ENCODE measurements at places on chromosomes 11 and 22.
A peak's percentile ranks its signal among the peaks of the same experiment; 100 is the strongest.

GRCh38 chr11:92451063-92451462 is 226.4 kb downstream of the FAT3 start:
- DNase-seq: no peak

- no peak for DNase-seq
Measured at GRCh38 chr11:41954034-41954433, 494.6 kb upstream of the LRRC4C start.

DNA sequence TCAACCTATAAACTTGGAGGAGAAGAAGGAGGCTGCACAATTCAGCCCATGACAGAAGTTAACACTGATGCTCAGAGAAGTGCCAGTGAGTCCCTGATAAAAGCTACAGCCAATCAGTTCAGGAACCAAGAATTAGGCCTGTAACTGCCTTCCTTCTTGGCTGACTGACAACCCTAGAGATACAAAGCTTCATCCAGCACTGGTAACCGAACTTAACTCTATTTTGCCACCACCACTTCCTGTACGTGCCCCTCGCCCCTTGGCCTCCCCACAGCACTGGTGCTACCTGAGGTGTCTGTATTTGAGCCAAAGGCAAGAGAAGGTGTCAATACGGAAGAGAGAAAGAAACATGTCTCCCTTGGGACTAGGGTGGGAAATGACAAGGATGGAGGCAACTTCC is 40.1 kb upstream of the POU2AF1 start:
- DNase-seq: no peak

- no peak for DNase-seq
Measured at GRCh38 chr22:34849965-34850364, 216.0 kb upstream of the ISX start.

DNA sequence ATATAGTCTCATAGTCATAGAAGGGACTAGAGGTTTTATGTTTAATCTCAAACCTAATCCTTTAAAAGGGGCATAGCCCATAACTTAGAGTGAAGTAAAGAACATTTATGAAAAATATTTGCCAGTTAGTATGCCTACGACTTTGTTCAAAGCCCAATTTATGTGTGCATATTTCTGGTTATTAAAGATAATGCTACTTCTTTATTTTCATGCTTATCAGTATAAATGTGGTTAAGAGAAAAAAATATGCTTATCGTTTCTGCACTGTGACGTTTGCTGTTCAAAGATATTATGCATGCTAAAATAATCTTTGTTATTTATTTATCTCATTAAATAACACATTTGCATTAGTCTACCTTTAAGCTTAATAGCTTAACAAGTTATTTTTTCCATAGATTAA is 343.9 kb downstream of the DYNC2H1 start:
- no peak for DNase-seq

DNA sequence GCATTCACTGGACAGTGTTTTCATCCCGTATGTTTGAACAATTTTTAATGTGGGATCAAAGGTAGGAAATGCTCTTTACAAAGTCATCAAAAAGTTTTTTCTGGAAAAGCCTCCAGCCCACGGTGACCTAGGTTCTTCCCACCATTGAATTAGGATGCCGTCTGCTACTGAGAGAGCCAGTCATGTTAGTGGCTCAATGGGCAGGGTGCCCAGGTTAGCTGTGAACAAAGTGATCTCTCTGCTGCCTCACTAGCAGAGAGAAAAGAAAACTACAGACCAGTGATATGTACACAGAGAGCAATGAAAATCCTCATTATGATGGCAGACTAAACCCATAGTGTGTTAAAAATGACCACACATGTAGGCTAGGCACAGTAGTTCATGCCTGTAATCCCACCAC is 32.4 kb downstream of the KCNQ1 start:
- no peak for DNase-seq

DNA sequence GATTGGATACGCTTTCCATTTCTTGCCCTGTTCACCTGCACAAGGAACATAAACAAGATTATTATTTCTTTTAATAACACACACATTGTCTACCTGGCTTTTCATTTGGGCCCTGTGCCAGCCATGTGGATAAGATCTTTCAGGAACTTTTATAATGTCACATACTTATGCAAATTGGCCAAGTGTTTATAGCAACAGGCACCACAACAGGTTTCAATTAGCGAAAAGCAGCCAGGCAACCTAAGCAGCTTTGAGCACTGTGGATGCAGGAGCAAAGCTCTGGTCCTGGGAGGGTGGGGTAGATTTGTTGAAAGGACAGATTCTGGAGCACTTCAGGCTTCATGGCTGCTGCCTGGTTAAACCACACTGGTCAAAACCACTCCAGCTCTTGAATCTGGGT is 217.4 kb downstream of the BARX2 start:
- DNase-seq: no peak

DNA sequence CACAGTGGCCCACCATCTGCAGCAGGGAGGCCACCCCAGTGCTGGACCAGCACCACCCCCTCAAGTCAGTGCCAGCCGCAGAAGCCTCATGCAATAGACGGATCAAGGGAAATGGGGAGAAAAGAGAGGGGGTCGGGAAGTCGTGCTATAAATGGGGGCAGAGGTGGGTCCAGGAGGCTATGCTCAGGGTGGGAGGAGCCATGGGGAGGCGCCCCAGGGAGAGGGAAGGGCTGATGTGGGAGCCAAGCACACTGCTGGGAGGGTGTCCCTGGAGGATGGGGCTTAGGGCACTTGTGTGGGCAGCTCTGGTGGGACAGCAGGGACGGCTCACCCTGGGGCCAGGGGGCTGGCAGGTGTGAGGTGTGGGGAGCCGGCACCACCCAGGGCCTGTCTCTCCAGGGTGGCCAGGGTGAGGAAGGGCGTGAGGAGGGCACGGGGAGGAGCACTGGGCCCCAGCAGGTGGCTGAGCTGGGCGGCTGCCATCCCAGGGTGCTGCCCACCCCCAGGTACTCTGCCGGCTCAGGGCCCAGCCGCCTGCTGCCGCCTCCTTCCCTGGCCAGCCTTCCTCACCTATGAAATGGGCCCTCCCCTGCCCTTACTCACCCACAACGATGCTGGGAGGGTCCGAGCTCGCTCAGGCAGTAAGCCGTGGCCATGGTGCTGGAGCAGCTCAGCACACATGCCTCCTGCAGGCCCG is 18.0 kb downstream of the PHLDA2 start:
- no peak for DNase-seq

GRCh38 chr22:46036558-46037408 is 59.8 kb upstream of the WNT7B start:
- no peak for DNase-seq

DNA sequence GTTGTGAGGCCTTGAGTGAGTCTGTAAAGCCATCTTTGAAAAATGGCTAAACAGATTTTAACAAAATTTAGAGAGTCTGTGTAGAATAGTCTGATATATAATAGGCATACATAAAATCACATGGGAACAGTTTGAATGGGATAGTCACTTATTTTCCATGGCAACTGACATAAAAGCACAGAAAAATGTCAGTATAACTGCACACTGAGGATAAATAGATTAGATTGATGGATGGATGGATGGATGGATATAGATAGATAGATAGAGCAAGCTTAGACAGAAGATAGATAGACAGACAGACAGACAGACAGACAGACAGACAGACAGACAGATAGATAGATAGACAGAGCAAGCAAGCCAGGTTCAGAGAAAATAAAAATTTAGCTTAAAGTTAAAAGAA is 660.2 kb upstream of the API5 start:
- DNase-seq: no peak

DNA sequence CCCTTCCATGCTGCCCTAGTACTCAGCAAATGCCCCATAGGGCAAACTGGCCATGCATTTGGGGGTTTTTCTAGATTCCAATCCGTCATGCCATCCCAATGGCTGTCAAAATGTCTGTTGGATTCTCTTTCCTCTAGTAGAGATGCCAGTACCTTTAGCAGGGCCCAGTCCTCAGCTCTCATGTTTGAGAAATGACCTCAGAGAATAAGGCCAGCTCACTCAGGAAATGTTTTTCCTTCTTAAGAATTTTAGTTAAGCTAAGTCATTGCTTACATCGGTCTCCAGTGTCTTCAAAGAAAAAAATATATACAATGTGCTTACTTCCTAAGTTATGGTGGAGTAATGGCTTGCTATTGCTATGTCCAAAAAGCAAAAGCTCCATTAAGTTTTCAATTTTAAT is 14.1 kb upstream of the ALKBH3 start:
- DNase-seq: no peak

- no peak for DNase-seq
Measured at GRCh38 chr11:117874253-117874909, 2.1 kb downstream of the FXYD6 start.

GRCh38 chr22:46998331-46998730 is 235.9 kb downstream of the TBC1D22A start:
- no peak for DNase-seq

DNA sequence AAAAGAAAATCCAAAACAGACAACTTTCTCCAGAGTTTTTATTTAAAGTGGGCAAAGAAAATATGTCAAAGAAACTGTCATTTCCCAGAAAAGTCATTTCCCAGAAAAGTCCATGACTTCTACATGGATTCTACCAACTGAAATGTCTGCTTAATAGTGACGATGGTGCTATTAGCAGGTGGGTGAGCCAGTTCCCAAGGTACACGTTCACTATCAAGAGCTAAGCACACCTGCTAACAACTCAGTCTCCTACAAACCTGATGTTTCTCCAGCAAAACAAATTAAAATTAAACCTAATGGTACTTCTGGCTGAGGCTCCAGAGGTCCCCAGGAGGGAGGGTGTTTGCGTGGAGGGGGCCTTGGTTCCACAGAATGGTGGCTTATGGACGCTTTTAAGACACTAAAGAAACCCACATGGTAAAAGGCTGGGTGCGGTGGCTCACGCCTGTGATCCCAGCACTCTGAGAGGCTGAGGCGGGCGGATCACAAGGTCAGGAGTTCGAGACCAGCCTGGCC is 26.8 kb downstream of the POU2AF1 start:
- no peak for DNase-seq

DNA sequence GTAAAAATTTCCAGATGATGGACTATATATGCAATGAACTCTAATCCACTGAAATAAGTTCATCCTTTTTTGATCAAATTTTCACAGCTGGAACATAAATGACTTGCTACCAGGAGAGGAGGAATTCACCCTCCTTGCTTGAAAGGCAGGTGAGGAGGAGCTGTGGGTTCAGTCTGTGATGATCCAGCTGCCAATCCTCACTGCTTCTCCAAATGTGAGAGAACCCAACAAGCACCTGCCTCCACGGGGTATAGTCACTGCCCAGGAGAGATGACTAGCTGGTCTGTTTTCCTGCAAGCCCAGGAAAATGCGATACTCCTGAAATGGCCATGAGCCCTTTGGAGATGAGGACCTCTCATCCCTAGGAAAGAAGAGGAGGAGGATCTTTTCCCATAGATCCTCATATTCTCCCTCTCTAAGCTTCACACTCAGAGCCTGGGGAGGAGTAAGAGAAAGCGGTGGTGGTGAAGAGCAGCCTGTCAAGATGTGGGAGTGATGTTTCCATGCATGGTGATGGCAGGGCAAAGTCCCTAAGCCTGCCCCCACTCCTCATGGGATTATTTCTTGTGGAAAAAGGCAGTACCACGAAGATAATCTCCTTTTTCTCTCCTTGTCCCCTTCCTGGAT is 77.9 kb upstream of the USP47 start:
- no peak for DNase-seq

DNA sequence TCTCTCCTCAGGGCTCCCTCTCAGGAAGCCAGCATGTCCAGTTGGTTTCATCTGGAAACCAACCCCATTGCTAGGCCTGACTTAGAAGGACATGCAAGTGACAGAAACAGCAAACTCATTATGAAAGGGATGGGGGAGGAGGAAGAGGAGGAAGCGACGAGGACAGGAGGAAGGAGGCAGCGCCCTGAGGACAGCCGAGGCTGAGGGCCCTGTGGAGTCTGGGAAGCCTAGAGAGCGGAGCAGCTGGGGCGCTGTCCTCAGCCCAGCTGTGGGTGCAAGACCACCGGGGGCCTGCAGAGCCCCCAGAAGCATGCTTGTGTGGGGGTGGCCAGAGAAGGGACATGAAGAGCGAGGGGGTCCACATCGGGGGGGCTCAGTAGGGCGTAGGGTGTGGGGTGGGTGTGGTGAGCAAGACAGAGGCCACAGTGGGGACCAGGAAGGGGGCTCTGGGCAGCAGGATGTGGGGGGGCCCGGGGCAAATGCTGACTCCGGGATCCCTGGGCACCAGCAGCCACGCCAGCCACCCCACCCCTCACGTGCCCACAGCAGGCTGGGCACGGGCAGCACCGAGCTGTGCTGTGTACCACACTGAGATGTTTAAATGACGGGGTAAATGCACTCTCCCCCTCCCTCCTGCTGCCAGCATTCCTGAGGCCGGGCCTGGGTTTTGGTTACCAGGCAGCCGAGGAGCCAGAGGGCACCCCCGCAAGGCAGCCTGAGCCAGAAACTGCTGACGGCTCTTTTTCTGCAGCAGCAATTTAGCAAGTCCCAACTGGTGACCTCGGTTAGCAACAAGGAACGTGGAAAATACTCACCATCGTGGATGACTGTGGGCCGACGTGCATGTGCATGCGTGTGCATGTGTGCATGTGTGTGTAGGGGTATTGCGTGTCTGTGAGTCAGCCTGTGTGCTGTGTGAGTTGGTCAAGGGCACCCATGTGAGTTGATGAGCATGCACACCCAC is 82.7 kb upstream of the LINC01488 start:
- no peak for DNase-seq

GRCh38 chr11:93967258-93967657 is 53.9 kb upstream of the HEPHL1 start:
- DNase-seq: no peak

- DNase-seq: peak; percentile 92
Measured at GRCh38 chr11:62881579-62882430, 1.1 kb downstream of the SLC3A2 start.

DNA sequence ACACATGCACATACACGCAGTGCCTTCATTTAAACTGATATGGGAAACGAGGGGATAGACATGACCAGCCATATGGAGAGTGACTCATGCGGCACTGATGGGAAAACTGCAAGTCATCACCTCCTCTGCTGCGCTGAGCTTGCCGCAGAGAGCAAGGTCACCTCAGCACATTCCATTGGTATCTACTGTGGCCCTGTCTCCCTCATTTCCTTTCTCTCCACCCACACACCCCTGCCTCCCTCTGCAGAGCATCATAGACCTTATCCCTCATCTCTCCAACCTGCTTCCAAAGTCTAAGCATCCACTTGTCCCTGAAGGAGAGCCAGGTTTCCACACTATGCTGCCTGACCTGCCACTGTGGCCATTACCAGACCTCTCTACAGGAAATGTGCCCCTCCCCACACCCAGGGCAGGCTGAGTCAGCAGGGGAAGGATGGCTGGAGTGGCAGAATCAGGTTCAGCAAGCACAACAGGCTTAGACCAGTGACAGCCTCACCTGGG is 116.9 kb upstream of the SNX19 start:
- DNase-seq: no peak

GRCh38 chr11:134762248-134763029 is 350.4 kb upstream of the B3GAT1 start:
- DNase-seq: no peak

DNA sequence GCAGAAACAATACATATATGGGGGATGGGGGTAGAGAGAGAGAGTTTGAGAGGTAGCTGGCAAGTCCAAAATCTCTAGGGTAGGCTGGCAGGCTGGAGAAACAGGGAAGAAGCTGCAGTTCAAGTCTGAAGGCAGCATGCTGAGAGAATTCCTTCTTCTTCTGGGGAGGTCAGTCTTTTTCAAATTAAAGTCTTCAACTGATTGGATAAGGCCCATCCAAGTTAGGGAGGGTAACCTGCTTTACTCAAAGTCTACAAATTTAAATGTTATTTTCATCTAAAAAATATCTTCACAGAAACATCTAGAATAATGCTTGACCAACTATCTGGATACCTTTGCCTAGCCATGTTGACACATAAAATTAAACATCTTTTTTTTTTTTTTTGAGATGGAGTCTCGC is 2.9 kb upstream of the TREH start:
- no peak for DNase-seq
